Activated effector memory CD4-positive, alpha-beta T cell treated with Interleukin-2 at 50 U/mL for 16 hours (primary cell): ENCODE measurements at places on chromosomes 4 and X.

DNA sequence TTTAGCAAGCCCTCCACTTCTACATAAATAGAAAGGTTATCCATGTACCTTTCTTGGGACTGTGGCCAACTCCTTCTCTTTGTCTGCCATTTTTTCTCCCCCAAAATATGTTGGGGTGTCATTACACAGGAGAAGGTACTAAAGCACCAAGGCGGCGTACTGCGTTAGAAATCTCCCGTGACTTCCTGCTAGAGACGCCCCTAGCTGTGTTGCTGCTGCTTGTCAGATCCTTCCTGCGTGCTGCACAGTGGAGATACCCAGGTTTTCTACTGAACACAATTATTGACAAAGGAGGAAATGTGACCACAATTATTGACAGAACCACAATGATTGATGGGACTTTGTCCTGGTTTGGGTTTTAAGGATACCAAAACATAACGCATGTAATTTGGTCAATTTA is 97.7 kb downstream of the EFHC2 start:
- DNase-seq = peak; percentile 13

DNA sequence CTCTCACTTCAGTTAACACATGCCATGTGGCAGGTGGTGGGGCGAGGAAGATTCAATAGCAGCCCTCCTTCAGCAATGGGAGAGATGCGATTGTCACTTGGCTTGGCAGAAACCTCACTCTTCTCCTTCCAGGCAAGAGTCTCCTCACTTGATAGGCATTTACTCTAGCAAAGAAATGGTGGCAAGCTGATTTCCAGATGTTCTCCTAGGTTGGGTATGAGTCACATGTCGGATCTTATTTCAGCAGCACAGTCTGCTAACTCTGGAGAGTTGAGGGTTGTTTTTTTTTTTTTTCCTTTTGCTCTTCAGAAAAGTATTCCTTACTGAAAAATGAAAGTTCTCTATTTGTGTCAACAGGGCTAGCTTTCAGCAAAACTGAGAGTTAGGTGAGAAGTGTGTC is 119.5 kb upstream of the CHRDL1 start:
- no peak for DNase-seq

- DNase-seq = no peak
These were observed 311.7 kb downstream of the FBXW7 start for GRCh38 chr4:152224223-152224622.

DNA sequence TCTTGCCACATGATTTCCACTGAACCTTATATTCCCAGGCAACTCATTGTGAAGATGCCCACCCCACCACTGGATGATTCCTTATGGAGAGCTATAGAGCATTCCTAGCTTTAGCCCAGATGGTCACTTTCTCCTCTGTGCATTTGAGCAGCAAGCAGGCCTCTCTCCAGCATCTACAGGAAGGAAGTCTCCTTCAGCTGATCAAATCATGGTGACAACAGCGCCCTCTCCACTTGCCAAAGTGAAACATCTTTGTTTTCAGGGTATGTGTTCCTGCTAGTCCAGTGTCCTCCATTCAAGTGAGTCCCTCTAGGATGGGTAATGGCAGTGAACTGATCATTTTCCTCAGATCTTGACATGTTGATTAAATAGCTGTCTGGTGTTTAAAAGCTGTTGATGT is 10.9 kb upstream of the SYTL5 start:
- no peak for DNase-seq

DNA sequence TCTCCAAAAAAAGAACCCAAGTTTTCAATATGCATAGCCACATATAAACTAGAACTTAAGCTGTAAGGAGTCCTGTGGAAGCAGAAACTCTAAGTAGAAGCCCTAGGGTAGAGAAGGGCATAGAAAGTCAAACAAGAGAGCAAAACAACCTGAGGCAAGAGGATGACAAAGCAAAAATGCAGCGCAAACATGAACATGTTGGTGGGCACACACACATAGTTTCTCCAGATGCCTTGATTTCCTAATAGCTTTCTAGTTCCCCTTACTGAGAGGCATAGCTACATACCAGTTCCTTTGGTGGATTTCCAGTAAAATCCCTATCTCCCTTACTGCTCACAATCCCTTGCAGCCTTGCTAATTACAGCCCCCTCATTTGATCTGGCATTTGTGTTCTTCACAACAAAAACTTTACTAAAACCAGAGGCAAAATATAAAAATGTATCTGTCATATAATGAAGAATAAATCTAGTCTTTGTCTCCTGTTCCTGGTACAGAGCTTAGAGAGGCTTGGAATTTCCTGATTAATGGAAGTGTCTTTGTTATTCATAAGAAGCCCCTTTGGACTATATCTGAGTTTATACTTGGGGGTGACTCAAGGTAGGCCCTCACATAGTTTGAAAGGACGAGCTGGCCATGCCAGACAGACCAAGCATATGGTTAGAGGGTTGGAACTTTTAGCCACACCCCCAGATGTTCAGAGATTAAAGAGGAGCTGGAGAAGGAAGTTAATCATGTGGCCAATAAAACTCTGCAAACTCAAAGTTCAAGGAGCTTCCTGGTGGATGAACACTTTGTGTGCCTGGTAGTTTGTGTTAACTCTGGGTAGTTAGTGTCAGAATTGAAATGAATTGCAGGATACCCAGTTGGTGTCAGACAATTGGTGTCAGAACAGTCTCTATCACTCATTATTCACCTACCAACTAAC is 52.7 kb upstream of the ZCCHC13 start:
- DNase-seq = no peak

DNA sequence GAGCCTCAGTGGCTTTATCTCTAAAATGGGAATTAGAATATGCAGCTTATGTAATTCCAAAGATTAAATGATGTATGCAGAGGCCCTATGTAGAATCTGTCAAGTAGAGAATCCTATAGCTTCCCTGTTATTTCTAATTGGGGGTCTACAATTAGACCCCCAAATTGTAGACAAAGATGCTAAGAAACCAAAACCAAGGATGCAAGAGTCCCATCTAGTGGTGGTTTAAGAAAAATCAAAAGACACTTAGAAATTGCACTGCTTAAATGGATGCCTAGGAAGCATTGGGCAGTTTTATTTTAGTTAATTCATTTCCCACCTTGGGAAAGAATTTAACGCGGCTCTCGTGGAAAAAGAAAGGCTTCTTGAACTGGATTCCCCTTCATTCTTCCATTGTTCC is 115.2 kb downstream of the GABRA2 start:
- DNase-seq = no peak

DNA sequence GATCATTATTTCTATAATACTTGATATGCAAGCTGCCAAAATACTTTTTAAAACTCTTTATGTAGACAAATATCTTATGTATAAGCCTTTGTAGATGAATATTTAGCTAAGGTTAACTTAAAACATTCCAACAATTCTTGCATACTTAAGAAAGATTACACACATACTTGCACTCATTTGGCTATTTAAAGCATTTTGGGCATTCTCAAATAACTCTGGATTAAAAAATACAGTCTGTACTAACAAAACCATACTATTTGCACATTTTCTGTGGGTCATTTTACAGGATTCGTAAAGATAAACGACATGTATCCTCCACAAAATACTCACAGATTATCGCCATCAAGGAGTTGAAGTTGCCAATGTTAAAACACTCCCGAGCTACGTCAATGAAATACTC is 26.5 kb downstream of the RASGEF1B start:
- DNase-seq = no peak

DNA sequence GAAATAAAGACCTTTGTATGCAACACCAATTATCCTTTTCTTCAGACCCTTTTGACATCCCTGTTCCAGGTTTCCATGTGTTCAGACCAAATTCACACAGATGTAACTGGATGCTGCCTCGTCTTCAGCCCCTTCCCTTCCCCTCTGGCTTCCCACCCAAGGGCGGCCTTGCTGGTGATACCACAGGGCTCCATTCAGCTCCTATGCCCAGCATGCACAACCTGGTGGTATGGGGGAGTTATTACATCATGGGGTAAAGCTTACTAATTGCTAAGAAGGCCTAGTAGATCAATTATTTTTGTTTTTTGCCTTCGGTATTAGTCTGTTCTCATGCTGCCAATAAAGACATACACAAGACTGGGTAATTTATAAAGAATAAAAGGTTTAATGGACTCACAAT is 317.0 kb upstream of the CXXC4 start:
- no peak for DNase-seq

DNA sequence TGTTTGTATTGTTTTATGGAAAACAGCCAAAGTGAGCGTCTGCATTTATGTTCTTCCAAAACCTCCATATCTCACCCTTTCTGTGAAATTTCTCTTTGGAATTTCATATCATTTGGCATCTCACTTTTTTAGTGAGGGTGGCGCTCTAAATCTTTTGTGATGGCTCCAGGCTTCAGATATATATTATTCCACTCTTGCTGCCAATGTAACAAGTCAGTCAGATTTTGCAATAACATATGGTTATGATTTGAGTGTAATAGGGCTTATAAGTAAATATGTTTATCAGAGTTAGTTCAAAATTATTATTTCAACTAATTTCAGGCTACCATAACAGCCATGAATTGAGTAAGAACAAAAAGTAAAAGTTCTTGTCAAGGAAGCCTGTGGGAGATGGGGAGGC is 314.7 kb downstream of the PDGFC start:
- DNase-seq = no peak

- no peak for DNase-seq
These were observed 174.4 kb upstream of the FGF13 start for GRCh38 chrX:138885886-138886285.

DNA sequence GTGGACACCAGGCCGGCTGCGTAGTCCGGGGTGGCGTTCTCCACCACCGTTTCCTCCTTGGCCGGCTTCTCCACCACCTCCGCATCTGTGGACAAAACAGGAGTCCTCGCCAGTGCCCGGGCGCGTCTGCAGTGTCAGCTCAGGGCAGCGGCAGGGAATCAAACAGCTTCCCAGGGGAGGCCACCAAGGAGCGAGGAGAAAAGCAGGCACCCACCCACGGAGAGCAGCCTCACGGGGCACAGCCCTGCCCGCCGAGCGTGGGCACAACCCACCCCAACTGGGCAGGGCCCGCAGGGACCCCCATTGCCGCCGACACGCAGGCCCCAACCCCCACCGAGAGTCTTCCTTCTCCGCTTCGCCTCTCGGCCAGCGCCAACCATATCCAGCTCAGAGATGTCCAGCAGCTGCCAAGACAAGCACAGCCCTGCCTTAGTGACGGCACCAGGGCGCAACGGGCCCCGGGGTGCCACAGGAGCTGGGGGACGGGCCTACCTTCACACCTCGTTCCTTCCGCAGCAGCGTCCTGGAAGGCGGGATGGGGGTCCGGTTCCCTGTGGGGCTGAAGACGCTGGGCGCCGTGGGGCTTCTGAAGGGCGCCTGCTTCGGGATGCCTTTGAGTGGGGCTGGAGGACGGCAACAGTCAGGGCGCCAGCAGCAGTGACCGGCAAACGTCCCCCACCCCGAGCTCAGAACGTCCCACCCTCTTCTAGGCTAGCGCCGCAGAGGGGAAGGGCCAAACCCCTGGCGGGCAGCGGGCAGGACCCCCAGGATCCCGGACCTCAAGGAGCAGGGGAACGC is 22.8 kb downstream of the NELFA start:
- no peak for DNase-seq

GRCh38 chr4:2607822-2608221 is 71.4 kb downstream of the FAM193A start:
- DNase-seq = no peak

- DNase-seq = no peak
These were observed 151.6 kb downstream of the PALLD start for GRCh38 chr4:168648494-168648893.

DNA sequence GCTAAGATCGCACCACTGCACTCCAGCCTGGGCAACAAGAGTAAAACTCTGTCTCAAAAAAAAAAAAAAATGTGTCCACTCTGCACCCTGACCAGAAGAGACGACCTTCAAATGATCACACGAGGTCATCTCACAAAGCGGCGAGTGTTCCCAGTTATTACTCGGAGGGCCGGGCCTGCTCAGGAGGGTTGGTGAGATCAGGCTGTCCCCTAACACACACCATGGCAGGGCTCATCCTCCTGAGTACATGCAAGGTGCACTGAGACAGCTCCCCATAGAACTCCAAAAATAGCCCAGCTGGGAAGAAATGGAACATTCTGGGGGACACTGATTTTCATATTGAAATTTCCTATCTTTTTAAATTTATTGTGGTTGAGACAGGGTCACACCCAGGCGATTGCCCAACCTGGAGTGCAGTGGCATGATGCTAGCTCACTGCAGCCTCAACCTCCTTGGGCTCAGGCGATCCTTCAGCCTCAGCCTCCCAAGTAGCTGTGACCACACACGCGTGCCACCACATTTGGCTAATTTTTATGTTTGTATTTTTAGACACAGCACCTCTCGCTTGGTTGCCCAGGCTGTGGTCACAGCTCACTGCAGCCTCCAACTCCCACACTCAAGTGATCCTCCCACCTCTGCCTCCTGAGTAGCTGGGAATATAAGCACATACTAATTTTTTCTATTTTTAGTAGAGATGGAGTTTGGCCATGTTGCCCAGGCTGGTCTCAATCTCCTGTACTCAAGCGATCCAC is 51.5 kb downstream of the DHRSX start:
- DNase-seq = no peak

- no peak for DNase-seq
These were observed 82.3 kb upstream of the HUWE1 start for GRCh38 chrX:53768865-53769264.

- DNase-seq = no peak
These were observed 42.6 kb downstream of the SHROOM4 start for GRCh38 chrX:50771382-50771781.

GRCh38 chr4:10490996-10491395 is 33.8 kb upstream of the ZNF518B start:
- DNase-seq = no peak

DNA sequence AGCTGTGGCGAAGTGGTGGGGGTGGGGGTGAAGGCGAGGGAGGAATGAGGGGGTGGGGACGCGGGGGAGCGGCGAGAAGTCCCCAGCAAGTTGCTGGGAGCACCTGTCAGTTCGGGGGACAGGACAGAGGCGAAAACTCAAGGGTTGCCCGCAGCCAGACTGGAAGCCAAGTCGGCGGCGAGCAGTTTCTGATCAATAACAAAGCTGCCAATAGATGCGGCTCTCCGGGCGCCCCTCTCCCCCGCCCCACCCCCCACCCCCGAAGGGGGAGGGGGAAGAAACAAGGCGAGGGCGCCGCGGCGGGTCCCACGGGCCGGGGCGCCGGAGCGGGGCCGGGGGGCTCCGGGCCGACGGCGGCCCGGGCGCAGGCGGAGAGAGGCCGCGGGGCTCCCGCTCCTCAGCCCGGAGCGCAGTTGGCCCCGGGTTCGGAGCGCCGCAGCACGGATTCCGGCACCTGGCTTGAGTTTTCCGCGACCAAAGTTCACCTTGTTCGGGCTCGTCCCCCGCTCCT is 379 bp downstream of the PDGFC start:
- DNase-seq = no peak

DNA sequence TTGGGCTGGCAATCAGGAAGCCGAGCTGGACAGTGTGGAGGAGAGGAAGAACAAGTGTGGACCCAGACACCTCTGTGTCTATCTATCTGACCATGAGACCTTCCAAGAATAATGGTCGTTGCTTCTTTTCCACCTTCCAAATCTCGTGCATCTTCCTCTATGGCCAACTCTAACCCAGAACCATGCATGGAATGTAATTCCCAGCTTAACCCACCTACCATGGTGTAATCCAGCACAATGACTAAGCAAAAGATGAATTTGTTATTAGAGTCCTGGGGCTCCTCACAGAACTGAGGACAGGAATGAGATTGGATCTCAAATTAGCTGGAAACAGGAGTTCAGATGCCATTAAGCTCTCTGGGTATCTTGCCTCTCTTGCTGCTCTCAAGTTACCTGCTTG is 17.4 kb upstream of the TMEM184C start:
- no peak for DNase-seq

- no peak for DNase-seq
These were observed 119.2 kb downstream of the TLL1 start for GRCh38 chr4:165992283-165992682.
